ENCODE measurements at places on chromosomes 13 and 19. TPM values are rescaled to one million over a fixed set of nuclear protein-coding genes. Genes with fewer than 3 reads are reported as not detected.

GRCh38 chr19:13401388-13401787, 104.9 kb downstream of the CACNA1A start:
- no peak for DNase-seq

- no peak for DNase-seq
These were observed 680.9 kb upstream of the SGCG start for GRCh38 chr13:22499919-22500318.

DNA sequence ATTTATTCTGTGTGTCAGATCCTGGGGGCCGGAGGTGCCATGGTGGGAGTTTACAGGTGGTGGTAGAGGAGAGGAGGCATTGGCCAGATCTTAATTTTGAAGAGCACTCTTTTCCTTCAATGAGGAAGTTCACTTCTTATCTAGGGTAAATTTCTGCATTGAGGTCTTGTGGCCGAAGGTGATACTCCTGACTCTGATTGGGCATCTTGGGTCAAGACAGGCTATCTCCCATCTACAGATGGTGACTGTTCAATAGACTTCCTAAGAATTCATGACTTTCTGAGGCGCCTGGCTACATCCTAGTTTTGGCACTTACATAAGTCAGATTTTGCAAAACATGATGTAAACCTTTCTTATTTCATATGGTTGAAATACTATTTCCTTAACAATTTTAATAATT, 135.2 kb downstream of the SUCLA2 start:
- DNase-seq = no peak

DNA sequence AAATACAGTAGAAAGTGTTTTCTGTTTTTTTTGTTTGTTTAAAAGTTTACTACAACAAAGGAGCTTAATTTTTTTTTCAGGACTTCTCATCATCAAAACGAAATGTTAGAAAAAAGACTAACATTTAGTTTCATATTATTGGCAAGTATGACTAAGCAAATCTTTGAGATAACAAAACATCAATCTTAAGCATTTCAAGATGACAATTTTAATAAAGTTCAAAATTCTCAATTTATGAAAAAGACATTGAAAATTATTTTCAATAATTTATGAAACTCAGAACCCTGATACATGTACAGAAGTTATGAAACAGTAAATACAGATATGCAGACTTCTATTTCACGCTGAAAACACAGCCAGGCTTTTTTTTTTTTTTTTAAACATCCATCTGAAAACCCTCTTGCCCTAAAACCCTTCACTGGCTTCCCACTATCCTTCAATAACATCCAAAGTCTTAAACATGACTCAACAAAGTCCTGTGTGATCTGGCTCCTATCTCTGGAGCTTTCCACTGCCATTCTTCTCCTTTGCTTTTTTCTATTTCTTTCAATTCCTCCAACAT, 3.9 kb downstream of the RBM26 start:
- DNase-seq = no peak

The GAMT gene
- total RNA-seq = 12.5 TPM

The MATK gene
- total RNA-seq = 0.99 TPM

The SPACA4 gene
- total RNA-seq = 0.20 TPM

The LTBP4 gene
- total RNA-seq = 72.0 TPM

The SYCN gene
- not detected for total RNA-seq

All from skin of body (tissue), 3 donors.